ENCODE measurements at places on chromosomes 2 and 18.
A peak's percentile ranks its signal among the peaks of the same experiment; 100 is the strongest.

DNA sequence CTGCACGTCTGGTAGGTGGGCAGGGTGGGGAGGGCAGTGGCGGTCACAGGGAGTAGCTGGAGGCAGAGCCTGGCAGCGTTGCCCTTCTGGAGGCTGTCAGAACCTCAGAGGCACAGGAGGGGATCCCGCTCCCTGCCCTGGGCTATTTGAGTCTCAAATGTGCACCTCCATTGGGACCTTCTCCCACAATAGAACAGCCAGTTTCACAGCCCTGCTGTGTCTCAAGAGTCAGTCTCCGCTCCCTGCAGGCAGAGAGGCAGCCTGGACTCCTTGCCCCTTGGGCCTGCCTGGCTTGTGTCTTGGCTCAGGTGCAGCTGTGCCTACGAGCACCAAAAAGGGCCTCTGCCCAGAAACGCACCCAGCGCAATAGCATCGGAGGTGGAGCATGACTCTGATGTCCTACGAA, 57.4 kb downstream of the FAM168B start:
- no peak for DNase-seq

GRCh38 chr2:222651718-222652418, 4.0 kb downstream of the FARSB start:
- peak; percentile 46 for DNase-seq

- no peak for DNase-seq
Measured at GRCh38 chr18:13628211-13628610, 98.1 kb downstream of the FAM210A start.

DNA sequence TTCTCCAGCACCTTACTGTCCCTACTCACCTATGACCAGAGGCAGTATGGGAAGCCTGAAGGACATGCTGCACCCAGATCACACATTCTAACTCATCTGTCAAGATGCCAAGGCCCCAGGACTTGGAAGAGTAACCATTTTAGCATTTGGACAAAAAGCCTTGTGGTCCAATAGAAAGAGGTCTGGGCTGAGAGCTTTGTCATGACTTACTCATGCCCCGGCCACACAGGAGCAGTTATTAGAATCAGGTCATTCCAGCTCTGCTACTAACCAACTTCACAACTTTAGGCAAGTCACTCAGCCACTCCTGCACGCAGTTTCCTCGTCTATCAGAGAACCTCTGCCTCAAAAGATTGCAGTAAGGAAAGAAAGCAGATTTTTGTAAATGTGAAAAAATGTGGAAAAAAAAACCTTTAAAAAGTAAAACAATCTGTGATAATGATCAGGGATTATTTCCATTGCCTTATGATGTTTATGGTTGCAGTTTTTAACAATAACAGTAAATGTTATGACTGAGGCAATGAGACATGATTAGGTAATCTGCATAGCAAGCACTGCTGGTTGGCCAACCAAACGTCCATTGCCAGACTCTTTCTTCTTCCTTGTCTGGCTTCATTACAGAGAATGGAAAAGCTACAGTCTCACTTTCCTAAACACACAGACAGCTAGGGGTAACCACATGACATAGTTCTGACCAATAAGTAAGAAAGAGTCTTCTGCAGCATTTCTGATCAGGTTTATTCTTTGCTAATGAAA, 255.4 kb upstream of the CHAC2 start:
- peak; percentile 77 for DNase-seq
